ENCODE measurements at places on chromosomes 4 and X. TPM values are rescaled to one million over a fixed set of nuclear protein-coding genes. Genes with fewer than 3 reads are reported as not detected.
A peak's percentile ranks its signal among the peaks of the same experiment; 100 is the strongest.

- no peak for DNase-seq
Measured at GRCh38 chrX:9137152-9137551, 103.2 kb upstream of the FAM9B start.

Gene GUCY1B1
- total RNA-seq = 9.6 TPM

DNA sequence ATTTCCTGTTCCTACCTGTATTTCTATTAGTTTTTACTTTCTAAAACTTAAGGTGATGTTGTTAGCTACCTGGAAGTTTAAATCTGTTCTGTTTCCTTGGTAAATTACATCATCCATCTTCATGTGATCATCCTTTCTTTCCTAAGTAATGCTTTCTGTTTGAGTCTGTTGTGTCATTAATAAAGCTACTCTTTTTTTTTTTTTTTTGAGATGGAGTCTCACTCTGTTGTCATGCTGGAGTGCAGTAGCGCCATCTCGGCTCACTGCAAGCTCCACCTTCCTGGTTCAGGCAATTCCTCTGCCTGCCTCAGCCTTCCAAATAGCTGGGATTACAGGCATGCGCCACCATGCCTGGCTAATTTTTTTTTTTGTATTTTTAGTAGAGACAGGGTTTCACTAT is 73.3 kb downstream of the FIP1L1 start:
- no peak for DNase-seq

DNA sequence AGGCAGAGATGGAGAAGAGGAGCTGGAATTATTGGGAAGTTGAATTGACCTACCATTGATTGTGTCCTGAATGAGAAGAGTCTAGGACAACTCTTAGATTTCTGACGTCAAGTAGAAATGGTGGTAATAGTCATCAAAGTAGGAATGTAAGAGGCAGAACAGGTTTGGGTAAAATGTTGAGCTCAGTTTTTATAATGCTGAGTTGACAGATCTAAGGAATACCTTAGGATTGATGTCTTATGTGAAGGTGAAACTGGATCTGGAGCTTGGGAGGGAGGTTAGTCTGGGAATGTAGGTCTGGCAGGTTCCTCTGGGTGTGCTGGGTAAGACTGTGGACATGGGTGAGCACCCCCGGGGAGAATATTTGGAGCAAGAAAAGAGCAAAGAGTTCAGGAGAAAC is 31.9 kb downstream of the JADE1 start:
- DNase-seq = no peak

DNA sequence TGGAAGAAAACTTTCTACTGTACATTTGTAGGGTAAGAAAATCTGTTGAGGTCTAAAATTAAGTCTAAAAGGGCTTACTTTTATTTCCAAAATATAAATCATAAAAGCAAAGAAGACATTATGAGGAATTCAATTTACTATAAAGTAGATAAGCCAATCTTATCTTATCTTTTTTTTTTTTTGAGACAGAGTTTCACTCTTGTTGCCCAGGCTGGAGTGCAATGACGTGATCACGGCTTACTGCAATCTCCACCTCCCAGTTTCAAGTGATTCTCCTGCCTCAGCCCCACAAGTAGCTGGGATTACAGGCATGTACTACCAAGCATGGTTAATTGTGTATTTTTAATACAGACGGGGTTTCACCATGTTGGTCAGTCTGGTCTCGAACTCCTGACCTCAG is 166.9 kb downstream of the NR3C2 start:
- no peak for DNase-seq

Gene RAB28
- 14.5 TPM for total RNA-seq

DNA sequence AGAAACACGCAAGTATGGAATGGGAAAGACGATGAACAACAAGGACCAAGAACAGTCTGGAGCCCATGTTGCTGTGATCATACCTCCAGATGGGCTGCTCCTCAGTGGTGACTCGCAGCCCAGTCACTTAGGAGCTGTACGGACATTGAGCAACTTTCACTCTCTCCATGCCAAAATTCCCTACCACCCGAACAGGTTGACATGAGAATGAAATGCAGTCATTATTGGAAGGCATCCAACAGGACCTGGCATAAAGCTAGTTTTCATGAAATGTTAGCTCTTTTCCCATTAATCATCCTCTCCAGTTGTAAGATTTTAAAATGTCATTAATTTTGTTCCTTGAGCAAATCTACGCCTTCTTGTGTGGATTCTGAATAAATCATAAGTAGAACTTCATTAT is 82.7 kb upstream of the GPM6B start:
- DNase-seq = peak; percentile 79

GRCh38 chr4:141210168-141210567 is 10.5 kb upstream of the ZNF330 start:
- DNase-seq = no peak

Gene SLC6A8
- 18.5 TPM for total RNA-seq

DNA sequence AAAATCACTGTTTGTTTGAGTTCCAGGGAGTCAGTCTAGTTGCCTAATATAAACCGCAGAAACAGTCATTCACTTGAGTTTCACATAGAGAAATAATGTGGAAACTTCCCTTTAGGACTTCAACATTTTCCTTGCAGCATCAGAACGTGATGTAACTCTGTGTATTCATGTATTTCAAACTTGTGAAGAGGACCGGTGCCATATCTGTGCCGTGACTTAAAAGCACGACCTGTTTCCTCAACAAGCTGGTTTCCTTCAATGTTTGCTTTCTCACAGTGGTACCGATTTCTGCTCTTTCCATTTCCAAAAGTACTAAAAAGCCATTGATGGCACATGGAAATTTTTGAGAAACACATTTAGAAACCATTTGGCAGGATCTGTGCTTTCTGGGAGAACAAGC is 166.6 kb upstream of the RAPGEF2 start:
- DNase-seq = peak; percentile 23

DNA sequence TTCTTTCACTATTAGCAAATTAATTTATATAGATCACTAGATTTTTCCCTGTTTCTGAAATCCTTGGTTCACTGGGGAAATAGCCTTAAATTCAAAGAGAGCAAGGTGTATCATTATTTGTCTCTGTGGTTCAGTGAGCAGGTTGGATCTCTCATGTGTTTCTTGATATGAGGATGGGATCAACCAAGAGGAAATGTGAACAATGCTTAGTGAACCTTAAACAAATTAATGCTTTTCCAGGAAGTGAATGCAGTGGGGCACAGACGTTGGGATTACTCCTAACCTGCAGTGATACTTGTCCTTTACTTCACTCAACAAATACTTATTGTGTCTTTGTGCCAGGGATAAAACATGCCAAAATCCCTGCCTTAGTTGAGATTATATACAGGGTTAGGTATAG is 193.2 kb downstream of the SHROOM3 start:
- no peak for DNase-seq

Measured in body of pancreas (tissue), 4 donors.